ENCODE measurements at places on chromosomes 5 and 9.

- no peak for DNase-seq
Observed at GRCh38 chr5:112560371-112560770, 141.3 kb upstream of the EPB41L4A start.

DNA sequence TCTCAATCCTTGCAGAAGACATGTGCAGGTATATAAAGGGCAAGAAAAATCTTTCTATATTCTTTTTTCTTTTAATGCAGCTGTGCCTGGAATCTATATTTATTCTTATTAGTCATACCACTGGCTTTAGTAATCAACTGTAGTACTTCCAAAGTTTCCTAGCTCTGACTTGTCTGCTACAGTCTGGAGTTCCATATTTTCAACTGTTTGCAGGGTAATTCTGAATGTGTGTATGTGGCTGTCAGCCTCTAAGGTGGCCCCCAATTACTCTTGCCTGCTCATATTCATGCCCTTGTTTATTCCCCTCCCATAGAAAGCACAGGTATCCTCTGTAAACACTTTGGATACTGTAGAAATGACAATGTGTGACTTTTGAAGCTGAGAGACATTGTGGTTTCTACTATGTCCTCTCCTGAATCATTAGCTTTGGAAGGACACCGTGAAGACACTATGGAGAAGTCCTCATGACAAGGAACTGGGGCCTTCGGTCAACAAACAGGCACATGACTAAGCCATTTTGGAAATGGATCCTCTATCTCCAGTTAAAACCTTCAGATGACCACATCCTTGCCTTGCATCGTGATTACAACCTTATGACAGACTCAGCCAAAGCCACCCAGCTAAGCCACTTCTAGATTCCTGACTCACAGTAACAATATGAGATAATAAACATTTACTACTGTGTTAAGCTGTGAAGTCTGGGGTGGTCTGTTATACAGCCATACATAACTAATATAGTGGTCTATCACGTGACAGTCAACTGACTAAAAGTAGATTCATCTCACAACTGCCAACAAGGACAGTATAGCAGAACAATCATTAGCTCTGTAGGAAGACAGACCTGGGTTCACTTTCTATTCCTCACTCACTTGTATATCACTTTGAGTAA lies 49.5 kb upstream of the SUSD1 start:
- DNase-seq: no peak

DNA sequence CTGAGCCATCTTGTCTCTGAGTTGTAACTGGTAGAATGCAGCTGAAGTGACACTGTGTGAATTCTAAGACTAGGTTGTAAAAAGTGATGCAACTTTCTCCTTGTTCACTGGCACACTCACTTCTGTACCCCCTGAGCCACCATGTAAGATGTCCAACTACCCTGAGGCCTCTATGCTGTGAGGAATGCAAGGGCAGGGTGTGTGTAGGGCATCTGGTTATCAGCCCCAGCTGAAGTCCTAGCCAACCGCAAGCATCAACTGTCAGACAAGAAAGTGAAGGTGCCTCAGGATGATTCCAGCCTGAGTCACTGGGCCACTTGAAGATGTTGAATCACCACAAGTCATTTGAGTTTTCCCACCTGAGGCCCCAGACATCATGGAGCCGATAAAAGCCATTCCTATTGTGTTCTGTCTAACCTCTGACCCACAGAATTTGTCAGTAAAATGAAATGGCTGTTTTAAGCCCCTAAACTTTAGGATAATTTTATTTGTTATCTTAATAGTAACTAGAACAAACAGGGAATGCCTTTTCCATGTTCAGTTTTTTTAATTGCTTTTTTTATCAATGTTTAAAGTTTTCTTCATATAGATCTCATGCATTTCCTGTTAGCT lies 18.7 kb upstream of the RHOBTB3 start:
- DNase-seq: peak; percentile 55

DNA sequence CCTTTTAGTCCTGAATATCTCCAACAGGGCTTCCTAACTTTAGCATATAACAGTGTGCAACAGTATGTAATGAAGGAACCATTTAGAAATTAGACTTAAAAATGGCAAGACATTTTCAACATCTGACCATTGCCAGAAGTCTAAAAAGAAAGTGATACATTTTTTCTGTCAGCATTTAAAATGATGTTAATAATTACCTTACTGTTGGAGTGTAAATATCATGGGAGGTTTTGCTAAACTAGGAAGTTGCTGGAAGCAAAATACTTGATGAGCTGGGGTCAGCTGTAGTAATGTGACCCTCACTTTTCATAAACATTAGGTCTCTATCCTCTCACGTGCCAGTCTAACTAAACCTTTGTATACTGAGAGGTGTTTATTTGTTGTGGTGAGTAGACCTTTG lies 68.8 kb downstream of the NTRK2 start:
- DNase-seq: no peak
